ENCODE measurements at places on chromosomes 2 and 18.
A peak's percentile ranks its signal among the peaks of the same experiment; 100 is the strongest.

DNA sequence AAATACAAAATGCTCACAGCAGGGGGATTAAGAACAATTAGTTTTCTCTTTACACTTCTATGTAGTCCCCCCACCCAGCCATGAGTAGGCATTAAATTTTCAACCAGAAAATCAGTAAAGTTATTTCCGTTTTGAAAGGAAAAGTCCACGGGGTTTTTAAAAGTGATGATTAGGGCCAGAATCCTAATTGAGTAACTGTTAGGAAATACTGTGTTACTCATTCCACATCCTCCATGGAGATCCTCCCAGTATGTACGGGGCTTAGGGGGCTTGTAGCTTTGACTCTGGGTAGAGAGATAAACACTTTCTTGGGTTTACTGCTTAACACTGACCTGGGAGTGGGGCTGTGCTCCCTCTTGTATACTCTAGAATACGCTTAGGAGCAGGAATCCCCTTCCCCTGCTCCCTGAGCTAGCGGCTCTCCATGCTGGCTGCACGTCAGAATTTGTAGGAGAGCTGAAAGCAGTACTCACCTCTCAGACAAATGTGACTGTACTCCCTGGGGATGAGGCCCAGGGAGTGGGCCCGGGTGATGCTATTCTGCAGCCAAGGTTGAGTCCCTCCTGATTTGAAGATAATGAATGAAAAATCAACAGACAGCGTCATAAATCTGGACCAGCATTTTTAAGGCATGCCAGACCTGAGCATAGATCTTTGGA, 100.5 kb downstream of the SLC4A3 start:
- DNase-seq: no peak

DNA sequence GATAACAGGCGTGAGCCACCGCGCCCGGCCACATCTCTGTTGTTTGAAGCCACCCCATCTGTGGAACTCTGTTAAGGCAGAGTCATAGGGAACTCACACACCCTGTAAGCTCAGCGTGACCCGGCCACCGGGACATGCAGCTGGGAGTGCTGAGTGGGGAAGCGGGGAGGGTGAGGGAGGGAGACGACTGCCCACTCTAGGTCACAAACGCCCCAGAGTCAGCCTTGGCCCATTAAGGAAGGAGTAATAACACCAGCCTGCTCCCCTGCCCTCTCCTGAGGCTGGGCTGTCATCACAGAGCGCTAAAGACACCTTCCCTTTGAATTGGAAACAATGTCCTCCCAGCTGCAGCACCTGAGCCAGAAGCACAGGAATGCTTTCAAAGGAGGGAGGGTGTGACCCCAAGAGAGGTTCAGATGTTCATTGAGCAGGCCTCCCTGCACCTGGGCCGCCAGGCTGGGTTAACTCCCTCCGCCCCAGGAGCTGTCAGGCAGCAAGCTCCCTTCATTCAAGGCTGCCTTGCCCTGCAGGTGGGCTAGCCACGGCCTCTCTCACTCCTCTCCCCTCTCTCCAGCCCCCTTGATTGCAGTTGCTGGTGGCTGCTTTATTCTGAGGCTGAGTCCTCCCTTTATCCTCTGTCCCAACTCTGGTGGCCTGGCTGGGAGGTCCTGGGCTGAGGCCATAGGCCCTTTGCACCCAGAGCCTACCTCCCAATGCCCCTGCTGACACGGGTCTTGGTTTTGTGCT, 77.2 kb upstream of the HPCAL1 start:
- no peak for DNase-seq

DNA sequence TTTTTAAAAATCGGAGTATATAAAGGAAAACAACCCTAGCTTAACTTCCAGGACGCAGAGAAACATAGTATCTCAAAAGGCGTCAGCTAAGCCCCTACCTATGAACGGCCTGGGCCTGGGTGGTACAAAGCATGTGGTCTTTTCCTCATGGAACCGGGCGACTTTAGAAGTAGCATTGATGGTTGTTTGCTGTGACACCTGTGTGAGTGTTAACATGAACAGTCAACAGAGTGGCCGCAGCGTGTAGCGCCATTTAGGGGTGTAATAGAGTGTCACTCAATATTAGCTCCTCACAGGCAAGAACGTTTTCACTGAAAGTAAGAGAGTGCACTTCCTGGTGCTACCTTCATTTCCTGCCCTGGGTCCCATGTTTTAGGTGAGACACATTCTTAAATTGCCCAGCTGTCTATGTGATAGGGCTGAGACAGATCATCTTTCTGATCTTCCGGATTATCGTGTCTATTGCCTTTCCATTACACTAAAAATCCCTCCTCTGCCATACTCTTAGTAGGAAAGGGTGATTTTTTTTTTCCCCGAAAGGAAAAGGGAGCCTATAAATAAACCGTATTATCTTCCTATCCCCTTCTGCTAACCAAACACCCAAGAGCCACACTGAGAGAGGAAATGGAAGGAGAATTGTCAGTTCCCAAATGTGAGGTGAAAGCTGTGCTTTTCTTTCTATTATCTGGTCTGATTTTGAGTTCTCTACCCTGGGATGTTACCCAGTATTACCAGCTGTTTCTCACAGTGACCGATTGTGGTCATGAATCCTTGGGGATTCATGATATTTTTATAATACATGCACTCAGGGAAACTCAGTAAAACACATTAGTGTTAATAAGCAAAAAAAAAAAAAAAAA, 1.3 kb downstream of the GORASP2 start:
- DNase-seq: peak; percentile 45

GRCh38 chr2:74854401-74854800, 20.5 kb downstream of the HK2 start:
- no peak for DNase-seq

GRCh38 chr18:29779096-29779495, 1263.4 kb downstream of the DSC3 start:
- no peak for DNase-seq

- DNase-seq: no peak
Measured at GRCh38 chr18:3305933-3306332, 44.0 kb downstream of the MYL12B start.

GRCh38 chr2:66578054-66578686, 143.2 kb downstream of the MEIS1 start:
- DNase-seq: no peak

- DNase-seq: no peak
Measured at GRCh38 chr18:3870914-3871313, 420.9 kb downstream of the TGIF1 start.

GRCh38 chr2:2484301-2484700, 153.2 kb upstream of the MYT1L start:
- DNase-seq: no peak

DNA sequence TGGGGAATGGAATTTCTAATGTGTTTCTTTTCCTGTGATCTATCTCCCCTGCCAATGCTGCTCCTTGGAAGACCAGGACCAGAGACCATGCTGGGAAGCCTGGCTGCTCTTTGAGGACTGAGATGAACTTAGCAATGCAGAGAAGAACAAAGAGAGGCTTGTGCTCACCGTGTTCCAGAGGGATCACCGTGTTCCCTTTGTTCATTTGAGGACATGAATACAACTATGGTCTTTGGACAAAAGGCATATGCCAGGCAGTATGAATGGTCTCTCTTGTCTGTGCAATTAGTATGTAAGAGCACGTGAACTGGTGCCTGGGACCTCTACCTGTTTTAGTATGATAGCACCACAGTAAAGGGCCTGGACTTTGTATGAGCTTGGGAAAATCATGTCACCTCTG, 139.9 kb downstream of the TDRD15 start:
- no peak for DNase-seq

GRCh38 chr2:67846370-67847070, 216.3 kb downstream of the C1D start:
- peak; percentile 82 for DNase-seq

GRCh38 chr2:128162266-128162665, 71.3 kb downstream of the UGGT1 start:
- DNase-seq: no peak

DNA sequence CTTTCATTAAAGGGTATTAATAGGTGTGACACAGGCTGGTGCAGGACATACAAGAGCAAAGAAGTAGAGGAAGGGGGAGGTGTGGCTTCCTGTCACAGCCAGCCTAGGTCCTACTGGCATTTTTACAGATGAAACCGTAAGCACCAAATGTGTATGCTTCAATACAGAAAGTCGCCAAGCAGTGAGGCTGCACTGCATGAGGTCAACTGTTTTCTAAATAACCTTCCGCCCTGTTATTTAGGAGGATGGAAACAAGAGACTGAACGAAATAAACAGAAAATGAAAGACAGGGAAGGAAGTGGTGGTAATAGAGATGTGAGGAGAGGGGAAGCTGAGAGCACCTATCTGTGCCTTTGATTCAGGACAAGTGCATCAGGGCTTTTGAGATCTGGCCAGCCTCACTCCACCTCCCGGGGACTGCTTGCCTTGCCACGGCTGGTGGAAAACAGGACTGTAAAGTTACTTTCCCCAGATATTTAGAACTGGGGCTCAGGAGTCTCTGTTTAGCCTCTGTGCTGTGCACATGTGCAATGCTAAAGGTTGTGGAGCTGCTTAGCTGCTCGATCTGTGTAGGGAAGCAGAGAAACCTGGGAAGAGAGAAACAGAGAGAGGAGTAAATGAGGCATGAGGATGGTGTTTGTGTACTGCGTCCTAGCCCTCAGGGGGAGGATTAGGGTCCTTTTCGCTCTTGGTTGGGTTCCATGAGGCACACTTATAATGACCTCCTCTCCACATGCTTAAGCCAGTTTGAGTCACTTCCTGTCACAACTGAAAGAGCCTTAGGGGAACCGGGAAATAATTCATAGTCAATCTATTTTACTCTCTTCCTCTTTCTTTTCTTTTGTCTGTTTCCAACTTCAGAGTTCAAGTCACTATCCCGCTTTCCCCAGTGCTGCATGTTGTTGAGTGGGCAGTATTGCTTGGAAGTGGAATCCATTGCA, 62.3 kb upstream of the BOD1L2 start:
- no peak for DNase-seq

- no peak for DNase-seq
Measured at GRCh38 chr2:201964631-201965206, 68.9 kb upstream of the FZD7 start.

- no peak for DNase-seq
Measured at GRCh38 chr18:24214144-24214543, 75.3 kb downstream of the CABYR start.

DNA sequence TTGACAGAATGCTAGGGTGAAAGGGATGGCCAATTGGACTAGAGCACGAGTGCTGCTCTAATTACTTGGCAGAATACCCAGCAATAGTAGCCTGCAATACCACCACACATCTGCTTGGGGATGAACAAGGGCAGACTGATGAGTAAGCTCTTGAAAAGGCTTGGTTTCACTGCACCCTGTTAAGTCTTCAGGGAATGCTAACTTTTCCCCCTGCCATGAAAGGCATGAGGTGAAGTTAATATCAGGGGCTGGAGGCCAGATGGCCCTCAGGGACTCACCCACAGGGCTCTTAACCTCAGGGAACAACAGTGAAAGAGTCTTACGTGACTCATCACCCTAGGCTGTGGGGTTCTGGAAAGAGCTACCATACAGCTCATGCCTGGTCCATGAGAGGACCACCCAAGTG, 51.7 kb upstream of the MYL1 start:
- DNase-seq: no peak

GRCh38 chr2:204031056-204031455, 94.5 kb downstream of the ICOS start:
- DNase-seq: no peak

GRCh38 chr2:69465513-69466456, 28.6 kb upstream of the NFU1 start:
- DNase-seq: no peak

- no peak for DNase-seq
Measured at GRCh38 chr2:42554392-42554791, 14.0 kb upstream of the MTA3 start.

DNA sequence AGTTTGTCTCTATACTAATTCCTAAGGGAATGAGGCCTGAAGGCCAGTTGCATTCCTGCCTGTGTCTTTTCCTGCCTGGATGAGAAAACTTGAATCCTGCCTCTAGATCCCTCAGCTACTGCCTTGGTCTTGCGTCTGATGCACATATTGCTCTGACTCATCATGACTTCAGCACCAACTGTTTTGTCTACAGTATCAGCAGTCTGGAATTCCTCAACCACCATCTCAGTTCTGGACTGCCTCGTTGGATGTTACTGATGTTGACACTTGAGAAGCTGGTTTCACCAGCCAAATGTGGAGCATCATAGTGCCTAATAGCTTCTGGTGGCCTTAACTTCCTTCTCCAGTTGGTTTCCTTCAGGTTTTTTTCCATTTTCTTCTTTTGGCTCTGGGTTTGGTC, 211.0 kb downstream of the CTNNA2 start:
- no peak for DNase-seq

- no peak for DNase-seq
Measured at GRCh38 chr2:96271995-96272394, 6.0 kb downstream of the CIAO1 start.

- DNase-seq: no peak
Measured at GRCh38 chr2:48339451-48339850, 190.5 kb upstream of the STON1 start.

GRCh38 chr2:118114863-118115262, 26.6 kb downstream of the INSIG2 start:
- DNase-seq: no peak

GRCh38 chr2:218406949-218407618, 7.4 kb downstream of the CTDSP1 start:
- DNase-seq: peak; percentile 54

DNA sequence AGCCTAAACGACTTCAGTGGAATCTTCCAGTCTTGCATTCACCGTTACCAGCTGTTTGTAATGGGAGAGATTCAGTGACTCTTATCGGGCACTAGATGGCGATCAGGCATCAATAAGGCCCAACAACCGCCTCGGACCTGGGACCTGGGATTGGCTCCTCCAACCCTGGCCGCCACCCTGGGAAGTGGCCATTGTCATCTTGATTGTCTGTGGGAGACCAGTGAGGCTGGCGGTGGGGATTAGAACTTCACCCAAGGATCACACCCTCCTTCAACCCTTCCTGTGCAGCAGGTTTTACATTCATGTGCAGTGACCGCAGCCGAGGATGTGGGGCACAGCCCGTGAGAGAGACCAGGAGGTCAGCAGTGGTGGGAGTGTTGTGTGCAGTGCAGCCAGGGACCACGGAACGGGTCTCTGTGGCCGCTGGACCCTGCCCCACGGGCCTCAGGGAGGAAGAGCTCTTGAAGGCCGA, 85.3 kb downstream of the SPP2 start:
- DNase-seq: no peak

GRCh38 chr18:58087928-58088690, 44.1 kb downstream of the NEDD4L start:
- no peak for DNase-seq

DNA sequence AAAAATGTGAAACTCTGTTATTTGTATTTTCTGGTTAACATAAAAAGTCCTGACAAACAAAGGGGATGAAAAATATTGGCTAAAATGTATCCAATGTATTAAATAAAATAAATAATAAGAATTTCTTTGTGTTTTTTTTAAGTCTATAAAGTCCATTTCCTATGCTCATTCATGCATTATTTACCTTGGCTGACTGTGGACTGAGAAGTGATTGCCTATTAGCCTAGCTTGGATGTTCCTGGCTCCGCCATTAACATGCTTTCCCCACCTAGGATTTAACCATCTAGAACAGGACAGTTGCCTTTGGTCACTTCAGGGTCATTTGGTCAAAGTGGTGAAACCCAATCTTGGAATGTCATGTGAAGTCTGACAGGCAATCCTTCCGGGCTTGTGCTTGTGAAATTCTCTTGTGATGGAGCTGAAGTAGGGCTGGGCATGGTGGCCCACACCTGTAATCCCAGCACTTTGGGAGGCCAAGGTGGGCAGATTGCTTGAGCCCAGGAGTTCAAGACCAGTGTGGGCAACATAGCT, 60.4 kb upstream of the TANC1 start:
- no peak for DNase-seq

GRCh38 chr2:102062802-102063201, 71.0 kb downstream of the IL1R2 start:
- no peak for DNase-seq

All from NCI-H526 treated with DMSO at 0.1 percent for 48 hours (cell line).